ENCODE measurements at places on chromosomes 4 and X.
A peak's percentile ranks its signal among the peaks of the same experiment; 100 is the strongest.

DNA sequence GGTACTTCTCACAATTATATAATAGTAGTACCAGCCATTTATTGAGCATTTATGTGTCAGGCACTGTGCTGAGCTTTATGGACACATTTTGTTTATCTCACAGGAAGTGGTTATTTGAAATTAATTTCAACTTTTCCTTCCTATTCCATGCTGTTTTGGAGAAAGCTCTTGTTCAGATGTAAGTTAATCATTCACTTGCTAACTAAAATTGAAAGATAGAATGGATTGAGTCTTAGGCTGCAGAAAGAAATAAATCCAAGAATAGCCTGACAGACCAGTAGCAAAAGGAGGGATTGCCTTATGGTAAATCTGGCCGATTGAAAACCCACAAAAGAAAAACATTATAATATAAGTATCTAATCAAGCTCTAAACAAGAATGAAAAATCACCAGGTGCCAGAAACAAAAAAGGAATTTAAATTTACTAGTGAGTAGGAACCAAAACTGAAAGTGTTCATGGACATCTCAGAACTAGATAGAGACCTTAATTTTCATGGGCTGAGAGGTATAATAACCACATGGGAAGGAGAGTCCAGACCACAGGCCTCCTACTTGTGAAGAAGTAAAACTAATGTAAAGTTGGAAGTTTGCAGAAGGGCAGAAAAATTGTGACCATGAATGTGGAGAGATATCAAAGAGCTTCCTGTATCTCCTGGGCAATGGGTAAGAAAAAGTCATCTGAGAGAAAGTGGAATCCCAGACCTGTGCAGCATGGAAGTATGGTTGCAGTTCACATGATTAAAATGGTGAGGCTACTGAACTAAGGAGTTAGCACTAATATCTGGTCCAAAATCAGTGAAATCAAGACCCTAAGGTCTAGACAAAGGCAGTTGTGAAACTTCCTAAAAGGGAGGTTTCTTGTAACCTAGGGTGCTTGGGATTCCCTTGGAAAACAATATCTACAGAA is 38.0 kb downstream of the RADX start:
- DNase-seq, result no peak

- no peak for DNase-seq
Observed at GRCh38 chr4:69727926-69728325, 32.5 kb downstream of the SULT1B1 start.

DNA sequence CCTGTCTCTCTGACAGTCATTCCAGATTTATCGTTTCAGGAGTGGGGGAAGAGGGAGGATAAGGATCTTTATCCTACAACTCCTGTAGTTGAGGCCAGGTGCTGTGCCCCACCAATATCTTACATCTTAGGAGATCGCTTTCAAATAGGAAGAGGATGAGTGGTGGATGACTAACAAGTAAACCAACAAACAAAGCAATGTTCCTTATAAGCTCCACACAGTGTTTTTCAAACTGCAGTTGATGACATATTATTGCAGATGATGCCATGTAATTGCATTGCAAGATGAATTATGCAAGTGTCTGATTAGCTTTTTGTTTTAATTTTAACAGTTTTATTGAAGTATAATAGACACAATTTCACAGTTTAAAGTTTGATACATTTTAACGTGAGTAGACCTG is 35.8 kb upstream of the TMEM164 start:
- no peak for DNase-seq

DNA sequence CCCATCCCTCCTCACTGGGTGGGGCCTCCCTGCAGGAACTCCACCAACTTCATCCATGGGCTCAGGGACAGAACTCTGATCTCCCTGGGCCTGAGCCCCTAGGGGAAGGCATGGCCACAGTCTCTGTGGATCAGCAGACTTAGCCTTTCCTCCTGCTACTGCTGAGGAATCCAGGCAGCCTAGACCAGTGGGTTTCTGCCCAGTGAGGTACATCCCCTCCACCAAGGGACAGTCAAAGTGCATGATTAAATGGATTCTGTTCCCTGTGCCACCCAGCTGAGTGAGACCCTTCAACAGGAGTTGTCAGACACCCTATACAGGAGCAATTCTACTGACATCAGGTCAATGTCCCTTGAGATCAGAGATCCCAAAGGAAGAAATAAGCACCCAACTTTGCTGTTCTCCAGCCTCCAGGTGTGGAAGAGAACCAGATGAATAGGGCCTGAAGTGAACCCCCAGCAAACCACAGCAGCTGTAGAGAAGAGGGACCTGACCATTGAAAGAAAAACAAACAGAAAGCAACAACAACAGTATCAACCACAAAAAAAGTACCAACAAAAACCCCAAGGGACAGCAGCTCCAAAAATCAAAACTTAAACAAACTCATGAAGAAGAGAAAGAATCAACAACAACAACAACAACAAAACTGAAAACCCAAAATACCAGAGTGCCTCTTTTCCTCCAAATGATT is 84.8 kb downstream of the CHIC1 start:
- no peak for DNase-seq

- peak; percentile 37 for DNase-seq
Observed at GRCh38 chr4:172830295-172830764, 338.3 kb upstream of the GALNT7 start.

DNA sequence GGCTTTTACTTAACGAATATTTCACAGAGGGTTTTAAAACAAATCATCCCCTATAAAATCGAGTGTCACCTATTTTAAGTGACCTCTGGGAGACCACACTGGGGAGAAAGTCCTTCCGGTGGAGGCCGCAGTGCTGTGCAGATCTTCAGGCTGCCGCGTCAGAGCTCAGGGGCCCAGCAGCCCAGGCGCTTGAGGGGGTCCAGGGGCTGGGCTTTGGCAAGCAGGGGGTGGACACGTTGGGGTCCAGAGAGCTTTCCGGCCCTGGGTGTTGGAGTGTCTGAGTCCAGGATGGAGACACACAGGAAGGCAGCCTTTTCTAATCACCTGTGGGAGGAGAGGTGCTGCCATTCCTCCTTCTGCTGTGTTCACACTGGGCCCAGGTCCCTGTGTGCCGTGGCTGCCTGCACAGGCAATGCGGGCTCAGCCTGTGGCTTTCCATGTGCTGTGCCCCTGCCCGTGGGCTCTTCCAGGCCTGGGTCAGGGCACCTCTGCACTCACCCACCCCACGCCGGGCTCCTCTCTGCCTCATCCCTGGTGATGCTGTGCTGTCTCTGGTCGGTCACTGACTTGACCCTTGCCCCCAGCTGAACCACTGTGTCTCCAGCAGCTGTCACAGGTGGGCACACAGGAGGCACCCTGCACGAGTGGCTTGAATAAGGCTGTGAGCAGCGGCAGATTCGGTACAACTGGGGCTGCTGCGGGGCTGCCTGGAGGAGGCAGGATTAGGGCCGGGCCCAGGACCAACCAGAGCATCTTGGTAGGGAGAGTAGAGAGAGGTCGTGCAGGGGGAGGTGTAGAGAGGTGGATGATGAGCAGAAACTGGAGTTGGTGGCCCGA is 10.0 kb downstream of the HTRA3 start:
- DNase-seq, result no peak

- DNase-seq, result no peak
Observed at GRCh38 chrX:38313190-38313589, 14.1 kb downstream of the RPGR start.

DNA sequence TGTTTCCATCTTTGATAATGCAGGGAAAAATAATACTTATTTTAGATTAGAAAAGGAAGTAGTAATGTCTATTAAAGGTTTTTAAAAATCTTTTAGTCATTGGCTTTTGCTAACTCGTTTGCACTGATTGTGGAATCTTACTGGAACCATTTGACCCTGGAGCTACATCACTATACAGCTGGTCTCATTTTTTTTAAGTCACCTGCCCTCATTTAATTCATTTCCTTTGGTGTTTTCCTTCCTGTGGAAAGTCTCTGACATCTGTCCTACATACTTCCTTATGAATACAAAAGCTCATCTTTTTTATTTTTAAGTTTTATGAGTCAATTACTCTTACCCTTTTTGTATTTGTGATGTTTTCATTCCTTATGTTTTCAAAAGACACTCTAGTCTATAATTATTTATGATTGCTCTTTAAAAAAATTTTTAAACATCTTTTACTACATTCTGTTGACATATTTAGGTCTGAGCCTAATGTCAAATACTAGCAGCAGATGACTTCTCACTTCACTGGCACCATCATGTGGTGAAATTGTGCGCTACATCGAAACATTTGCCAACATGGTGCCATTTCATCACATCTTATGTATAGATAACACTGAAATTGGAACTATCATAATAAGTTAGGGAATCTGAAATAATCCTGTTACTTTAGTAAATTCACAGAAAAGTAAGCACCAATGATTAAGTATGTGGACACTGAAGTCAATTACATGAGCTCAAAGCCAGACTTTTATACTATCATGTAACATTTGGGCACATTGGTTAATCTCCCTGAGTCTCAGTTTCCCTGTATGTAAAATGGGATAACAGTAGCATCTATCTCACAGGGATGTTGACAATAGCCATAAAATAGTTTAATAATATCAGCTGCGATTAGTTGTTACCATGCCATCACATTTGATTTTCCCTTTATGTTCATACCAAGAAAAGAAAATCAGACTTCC is 9.4 kb upstream of the MMAA start:
- peak; percentile 46 for DNase-seq

DNA sequence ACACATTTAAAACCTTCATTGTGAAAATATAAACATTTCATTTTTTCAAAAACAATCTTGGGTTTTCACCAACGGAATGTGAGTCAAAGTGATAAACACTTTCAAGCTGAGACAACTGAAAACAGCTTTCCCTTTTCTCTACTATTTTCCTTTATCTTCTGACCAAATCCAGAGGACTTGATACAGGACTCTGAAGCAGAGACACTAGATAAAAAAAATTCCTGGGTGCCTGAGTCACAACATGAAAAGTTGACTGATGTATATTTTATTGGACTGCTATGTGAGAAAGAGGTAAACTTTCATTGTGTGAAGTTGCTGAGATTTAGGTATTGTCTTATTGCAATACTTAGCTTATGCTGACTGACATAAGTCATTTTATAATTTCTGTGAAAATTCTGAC is 411.2 kb downstream of the SPOCK3 start:
- DNase-seq, result no peak

DNA sequence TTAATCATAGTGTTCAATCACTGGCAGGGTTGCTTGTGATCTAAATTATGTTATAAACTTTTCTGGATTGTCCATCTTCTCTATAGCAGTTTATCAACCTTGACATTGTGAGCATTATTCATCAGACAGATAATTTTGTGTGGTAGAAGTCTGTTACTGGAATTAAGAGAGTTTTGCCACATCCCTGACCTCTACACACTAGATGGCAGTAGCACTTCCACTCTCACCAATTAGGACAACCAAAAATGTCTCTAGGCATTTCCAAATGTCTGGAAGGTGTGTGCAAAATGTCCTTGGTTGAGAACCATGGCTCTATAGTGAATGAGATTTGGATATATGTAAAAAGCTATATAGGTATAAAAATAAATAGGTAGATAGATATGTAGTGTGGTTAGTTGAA is 324.1 kb upstream of the FAM47C start:
- DNase-seq, result no peak

DNA sequence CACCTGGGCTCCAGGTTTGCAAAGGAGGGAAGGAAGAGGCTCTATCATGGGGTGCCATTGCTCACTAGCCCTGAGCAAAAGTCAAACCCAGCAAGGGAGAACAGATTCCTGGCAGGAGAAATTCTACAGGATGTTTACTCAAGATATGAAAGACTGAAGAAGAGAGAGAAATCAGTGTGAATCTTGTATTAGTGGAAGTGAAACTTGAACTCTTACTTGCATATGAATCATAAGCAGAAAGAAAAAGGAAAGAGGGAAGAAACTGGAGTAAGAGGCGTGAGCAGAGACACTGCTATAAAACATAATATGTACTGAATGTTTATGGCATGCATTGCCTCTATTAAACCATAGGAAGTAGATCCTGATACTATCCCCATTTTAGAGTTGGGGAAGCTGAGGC is 60.9 kb downstream of the C4orf46 start:
- DNase-seq, result no peak

- DNase-seq, result no peak
Observed at GRCh38 chr4:178941975-178942374, 1499.7 kb upstream of the AGA start.

DNA sequence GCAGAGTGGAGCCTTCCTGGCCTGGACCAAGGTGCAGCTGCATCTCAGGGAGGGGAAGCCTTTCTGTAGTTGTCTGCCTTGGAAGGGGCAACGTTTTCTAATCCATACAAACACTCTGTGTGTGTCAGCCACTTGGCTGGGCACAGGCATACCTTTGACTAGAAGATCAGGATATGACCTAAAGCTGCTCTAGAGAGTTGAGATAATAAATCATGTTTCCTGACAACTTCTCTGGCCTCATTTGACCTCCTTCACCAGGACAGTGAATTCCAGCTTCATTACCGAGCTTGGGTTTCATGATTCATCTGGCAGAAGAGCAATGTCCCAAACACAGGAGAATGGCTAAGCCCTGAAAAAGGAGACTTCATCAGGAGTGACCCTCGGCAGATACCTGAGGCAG is 89.6 kb upstream of the KIT start:
- DNase-seq, result no peak

GRCh38 chrX:13808865-13809264 is 8.0 kb downstream of the GPM6B start:
- no peak for DNase-seq

DNA sequence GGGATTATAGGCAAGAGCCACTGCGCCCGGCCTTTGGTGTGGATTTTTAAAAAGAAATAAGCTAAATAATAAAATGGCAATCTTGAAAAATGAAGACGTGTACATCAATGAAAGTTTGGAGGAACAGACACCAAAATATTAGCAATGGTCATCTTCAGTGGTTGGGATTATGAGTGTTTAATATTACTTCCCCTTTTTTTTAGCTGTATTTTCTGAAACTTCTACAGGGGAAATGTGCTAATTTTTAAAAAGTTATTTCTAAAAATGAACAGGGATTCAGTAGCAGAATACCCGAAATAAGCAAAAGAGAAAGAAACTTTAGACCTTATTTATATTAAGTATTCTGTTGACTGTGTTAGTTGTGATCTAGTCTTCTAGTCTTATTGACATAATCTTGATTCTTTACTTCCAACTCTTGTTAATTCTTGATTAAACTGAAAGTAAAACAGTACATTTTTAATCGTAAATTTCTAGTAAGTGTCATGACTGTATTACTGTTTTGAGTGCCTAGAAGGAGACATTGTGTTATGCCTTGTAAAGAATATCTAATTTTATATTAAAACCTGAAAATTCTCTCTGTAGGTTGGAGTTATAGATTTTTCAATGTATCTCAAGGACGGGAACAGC is 51.3 kb downstream of the RUFY3 start:
- DNase-seq, result no peak

- DNase-seq, result no peak
Observed at GRCh38 chrX:105314458-105314857, 94.0 kb upstream of the TEX13A start.

DNA sequence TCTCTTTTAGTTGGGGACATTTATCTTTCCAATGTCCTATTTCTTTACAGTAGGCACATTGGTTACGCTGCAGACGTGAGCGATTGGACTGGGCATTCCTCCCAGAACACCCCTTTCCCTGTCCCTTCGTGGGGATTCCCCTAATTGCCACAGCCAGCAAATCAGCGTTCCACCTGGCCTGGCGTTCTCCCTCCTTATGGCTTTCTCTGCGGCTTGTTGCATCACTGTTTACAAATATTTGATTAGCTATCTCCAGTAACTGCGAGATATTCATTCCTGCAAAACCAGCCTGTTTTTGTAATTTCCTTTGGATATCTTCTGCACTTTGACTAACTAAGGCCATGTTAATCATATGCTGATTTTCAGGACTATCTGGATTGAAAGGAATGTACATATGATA is 202.5 kb upstream of the KLF8 start:
- DNase-seq, result no peak
